ENCODE measurements at places on chromosomes 7 and 10.

GRCh38 chr7:22339725-22340390 is 17.1 kb downstream of the RAPGEF5 start:
- no peak for DNase-seq

DNA sequence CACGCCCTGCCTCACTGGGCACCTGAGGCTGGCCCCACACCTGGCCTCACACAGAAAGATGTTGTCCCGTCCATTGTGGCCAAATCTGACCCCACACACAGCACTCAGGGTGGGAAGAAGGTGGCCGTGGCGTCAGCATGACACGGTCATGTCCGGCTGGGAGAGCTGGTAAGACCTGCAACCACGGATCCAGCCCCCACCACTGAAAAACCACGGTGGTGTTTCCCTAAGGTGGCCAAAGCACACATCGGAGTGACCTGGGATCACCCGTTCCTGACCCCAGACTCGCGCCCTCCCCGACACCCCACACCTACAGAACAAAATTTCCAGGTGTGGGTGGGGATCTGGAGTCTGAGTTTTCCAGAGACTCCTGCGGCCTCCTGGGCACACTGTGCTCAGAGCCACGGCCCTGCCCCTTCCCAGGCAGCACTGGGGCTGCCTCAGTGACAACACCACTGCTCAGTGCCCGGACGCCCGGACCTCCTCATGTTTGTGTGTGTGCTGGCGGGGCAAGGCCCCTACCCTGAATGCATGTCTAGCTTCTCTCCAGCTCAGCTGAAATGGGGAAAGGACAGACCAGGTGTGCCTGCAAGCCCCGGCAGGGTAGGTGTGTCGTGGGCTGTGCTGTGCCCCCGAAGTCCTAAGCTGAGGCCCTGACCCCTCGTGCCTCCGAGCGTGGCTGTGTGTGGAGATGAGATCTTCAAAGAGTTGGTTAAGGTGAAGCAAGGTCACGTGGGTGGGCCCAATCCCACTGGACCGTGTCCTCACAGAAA is 36.1 kb downstream of the STK32C start:
- no peak for DNase-seq

- DNase-seq: no peak
Observed at GRCh38 chr7:91633013-91633441, 247.5 kb downstream of the MTERF1 start.

DNA sequence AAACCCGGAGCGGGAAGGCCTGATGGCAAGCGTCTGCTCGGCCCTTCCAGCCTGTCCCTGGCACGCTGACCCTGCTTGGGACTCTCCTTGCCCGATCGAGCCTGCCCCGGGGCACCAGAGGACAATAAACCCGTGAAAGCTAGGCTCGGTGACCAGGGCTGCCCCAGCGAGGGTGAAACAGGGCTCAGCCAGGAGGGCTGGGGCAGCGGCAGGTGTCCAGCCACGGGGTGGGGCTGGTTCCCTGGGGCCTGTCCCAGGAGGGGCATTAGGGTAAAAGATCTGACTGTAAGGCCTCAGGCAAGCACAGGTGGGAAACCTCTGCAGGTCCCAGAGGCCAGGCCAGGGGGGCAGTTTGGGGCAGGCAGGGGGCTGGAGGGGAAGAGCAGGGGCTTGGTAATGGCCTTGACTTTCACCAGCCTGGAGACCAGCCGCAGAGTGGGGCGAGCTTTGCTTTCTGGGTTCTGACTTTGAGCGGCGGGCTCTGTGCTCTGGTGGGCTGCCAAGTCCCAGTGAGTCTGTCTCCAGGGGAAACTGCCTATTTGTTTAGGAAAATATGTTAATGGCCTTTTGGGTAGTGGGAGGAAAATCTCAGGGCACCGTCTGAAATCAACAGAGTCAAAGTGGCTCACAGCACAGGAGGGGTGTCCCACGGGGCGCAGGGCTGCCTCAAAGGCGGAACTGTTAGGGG is 68.2 kb upstream of the INPP5A start:
- no peak for DNase-seq

DNA sequence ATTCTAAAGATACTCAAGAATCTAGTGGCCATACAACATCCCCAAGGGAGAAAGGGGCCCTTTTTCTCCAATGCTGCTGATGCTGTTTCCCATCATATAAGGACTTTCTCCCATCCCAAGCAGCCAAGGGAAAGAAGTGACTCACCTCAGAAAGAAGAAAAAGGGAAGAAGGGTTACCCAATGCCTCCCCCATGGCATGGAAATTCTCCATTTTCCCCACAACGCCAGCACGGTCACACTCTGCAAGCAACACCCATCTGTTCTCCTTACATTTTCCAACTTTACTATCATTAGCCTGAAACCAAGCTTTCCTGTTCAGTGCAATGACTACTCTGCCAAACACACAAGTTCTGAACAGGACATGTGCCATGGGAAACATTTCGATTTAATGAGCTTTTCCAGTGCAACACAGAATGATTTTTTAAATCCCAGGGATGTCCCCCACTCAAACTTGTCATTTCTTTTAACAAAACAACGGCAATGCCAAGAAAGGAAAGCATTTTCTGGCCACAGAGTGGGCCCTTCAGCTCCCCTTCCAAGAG is 67.9 kb downstream of the PTPRN2 start:
- DNase-seq: no peak

- no peak for DNase-seq
Observed at GRCh38 chr7:125599387-125599786, 669.8 kb upstream of the POT1 start.

GRCh38 chr10:84493361-84493760 is 165.0 kb downstream of the CCSER2 start:
- DNase-seq: no peak

GRCh38 chr7:47153058-47153457 is 428.9 kb downstream of the TNS3 start:
- peak; percentile 50 for DNase-seq

DNA sequence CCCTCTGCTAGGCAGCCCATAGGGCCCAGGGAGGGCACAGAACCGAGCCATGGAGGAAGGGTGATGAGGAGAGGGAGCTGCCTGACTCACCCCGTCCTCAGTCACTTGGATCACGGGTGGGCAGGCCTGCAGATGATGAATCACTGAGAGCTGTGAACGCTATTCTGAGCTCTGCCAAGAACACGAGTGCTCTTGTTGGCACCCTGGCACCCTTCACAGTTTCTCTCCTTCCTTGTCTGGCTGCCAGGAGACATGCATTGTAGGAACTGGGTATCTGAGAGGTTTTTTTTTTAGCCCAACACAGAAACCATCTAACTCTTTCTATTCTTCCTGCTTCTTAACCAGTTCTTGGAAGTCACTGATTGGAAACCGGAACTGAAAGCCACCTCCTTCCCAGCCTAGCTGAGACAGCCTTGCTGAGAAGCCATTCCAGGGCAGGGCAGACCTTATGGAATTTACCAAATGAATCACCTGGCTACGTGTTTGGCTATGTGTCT is 82.1 kb downstream of the SLC37A3 start:
- DNase-seq: peak; percentile 7

DNA sequence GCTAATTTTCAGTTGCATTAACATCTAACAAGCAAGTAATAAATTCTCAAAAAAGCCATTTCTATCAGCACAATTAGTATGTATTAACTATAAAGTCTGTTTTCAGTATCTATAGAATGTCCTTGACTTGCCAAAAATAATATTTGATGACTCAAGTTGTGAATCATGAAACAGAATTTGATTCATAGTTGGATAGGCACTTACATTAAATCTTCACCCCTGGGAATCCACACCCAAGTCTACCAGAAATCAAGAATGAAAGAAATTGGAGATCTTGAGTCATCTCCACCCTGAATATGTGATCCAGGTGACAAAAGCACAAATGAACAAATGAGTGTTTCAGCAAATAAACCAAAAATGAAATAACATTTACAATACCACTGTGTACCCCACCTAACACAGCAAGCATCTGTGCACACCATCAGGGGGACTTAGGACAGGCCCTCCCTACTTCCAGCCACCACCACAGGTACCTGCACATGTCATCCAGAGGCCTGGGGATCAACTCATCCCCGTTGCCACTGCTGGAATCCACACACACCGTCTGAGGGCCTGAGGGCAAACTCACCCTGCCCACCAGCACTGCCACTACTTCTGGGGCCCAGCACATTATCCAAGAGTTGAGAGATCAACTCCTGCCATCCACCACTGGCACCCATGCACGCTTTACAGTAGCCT is 160.1 kb downstream of the MTERF1 start:
- no peak for DNase-seq
